Right kidney (tissue), 9 donors: ENCODE measurements at places on chromosomes 7 and 10.

DNA sequence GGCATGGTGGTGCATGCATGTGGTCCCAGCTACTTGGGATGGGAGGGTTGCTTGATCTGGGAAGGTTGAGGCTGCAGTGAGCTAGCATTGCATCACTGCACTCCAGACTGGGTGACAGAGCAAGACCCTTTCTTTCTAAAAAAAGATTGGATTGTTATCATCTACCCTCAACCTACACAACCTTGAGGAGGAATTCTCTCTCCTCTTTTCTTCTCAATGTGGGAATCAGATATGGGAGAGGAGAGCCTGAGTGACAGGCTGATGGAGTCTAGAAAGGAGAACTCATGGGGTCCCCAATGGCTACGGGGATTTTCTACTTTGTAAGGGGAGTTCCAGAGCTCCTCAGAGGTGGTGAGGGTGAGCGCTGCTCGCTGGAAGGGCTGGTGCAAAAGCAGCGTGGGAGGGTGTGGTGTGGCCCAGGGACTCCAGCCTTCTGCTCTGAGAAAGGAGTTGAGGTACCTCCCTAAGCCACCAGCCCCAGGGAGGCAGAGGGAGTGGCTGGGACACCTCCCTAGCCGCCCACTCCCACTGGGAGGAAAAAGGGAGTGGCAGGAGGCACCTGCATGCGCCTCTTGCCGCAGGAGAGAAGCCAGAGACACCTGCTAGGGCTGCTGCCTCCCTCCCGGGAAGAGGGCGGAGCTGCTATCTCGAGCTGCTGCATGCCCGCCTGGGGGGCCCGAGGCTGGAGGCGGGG is 48.4 kb downstream of the GATA3 start:
- no peak for DNase-seq

- DNase-seq = no peak
Measured at GRCh38 chr7:33710608-33711007, 194.7 kb upstream of the BMPER start.

DNA sequence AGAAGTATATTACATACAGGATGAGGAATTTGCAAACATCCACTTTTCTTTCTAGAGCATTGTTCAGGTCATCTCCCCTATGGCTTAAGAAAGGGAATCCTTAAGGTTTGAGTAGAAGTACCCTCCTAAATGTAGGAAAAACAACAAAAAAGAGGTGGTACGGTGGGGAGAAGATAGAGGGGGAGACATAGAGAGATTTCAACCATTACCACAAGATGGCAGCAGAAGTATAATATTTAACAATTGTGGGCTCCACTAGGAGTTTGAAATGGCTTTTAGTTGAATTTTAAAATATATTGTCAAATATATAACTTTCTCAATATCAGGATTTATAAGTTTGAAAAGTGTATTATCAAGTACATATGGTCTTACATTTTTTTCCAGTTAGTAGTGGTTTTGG is 72.7 kb upstream of the PRKG1 start:
- DNase-seq = peak; percentile 27

DNA sequence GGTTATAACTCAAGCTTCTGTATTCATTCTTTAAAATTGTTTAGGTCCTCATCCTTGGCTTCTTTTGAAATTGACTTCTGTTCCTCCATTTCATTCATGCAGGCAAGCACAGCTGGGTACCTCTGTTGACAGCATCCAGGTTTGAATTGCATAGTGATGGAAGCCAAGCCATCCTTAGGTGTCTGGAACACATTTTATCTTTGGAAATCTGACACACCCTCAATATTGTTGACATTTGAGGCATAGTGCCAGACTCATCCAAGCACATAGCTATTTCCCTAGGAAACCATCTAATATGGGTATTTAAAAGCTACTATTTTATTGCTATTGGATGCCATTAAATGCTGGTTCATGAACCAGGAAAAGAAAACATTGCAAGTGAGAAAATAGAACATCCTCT is 142.1 kb upstream of the PTPRZ1 start:
- no peak for DNase-seq

GRCh38 chr7:70498232-70498992 is 633.5 kb upstream of the GALNT17 start:
- DNase-seq = no peak

GRCh38 chr10:2244471-2244870 is 507.1 kb upstream of the ADARB2 start:
- no peak for DNase-seq

- DNase-seq = peak; percentile 87
Measured at GRCh38 chr7:94509264-94509886, at the start of gene CASD1. Gene CASD1, plus strand, starts transcription at chr7:94509809. Its CDS starts 276 bp downstream, at chr7:94510085.
